Cortex of kidney (tissue), 1 donor: ENCODE measurements at places on chromosomes 5 and 9.

- DNase-seq: no peak
Observed at GRCh38 chr5:543351-543750, 19.1 kb upstream of the SLC9A3 start.

DNA sequence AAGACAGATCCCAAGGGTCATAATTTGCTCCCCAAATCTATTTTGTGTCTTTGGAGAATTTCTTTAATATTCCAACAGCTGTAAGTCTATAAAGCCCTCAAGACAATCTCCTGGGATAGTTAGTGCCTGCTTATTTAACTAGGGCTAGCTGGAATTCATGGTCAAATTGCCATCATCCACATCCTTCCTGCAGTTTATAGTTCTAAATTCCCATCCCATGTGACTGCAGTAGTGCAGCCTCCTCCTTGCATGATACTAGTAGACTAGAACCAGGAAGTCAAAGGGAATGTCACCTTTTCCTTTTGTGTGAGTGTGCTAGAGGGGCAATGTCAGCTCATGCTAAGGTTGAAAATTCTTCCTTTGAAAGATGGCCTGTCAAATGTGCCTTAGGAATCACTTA lies 214.8 kb upstream of the PIK3R1 start:
- no peak for DNase-seq

DNA sequence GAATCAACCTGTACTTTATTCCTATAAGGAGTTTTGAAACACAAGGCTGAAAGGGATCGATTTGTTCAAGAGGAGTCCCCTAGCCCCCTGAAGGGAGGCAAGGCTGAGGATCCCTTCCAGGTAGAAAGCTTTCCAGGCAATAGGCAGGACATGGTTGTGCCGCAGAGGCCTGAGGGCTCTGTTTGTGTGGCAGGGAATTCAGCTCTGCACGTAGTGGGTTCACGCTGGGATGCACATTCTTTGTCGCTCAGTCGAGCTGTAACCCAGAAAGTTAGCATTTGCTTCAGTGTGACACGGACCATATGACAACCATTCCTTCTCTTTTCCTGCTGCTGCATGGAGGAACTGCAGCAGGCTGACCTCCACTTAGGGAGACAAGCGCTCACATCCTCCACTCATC lies 65.6 kb upstream of the TRIO start:
- DNase-seq: no peak

DNA sequence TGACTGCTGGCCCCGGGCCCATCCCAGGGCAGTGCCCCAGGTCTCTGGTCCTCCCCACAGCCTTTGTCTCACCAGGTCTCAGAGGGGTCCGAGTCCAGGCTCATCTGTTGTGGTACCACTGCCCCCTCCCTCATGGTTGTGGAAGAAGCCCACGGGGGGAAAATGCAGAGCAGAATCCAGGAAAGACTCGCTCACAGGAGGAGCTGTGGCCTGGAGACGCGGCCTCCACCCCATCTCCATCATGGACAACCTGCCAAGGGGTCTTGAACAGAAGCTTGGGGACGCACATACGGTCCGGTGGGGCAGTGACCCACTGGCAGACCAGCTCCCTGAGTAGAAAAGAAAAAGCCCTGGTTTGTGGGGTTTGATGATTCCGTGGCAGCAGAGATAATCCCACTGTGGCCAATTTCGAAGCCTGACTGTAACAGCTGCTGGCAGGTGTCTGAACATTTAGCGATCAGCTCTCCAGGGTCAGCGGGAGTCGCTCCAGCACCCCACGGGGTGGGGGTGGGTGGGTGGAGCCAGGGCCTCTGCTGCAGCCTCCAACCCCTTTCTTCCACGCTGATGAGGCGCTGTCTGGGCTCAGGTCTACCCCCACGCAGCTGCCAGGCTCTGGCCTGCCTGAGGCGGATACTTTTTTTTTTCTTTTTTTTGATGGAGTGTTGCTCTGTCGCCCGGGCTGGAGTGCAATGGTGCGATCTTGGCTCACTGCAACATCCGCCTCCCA lies 1.9 kb upstream of the GRIN1 start:
- no peak for DNase-seq

DNA sequence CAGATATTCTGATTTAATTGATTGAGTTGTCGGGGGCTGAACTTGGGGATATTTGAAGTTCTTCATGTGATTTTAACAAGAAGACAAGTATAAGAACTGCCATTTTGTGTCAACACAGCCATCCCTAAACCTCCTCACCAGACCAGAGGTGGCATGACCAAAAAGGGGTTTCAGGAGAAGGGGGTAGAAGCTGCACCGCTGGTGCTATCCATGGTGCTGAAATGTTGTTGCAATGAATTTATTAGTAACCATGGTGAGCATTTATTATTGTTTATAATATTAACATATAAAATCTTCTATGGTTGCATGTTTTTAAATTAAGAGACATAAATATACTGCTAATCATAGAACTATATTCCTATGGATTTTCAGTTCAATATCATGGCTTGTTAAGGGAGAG lies 72.3 kb downstream of the GNA14 start:
- no peak for DNase-seq

GRCh38 chr5:115961381-115962238 lies 665 bp upstream of the LVRN start:
- DNase-seq: no peak

DNA sequence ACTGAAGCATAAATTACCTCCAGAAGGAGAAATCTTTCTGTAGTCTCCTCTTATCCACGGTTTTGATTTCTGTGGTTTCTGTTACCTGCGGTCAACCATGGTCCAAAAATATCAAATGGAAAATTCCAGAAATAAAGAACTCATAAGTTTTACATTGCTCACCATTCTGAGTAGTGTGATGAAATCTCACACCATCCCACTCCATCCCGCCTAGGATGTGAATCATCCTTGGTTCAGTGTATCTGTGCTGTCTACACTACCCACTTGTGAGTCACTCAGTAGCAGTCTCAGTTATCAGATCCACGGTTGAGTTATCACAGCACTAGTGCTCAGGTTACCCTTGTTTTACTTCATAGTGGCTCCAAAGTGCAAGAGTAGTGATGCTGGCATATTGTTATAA lies 371.2 kb downstream of the NFIB start:
- DNase-seq: no peak

DNA sequence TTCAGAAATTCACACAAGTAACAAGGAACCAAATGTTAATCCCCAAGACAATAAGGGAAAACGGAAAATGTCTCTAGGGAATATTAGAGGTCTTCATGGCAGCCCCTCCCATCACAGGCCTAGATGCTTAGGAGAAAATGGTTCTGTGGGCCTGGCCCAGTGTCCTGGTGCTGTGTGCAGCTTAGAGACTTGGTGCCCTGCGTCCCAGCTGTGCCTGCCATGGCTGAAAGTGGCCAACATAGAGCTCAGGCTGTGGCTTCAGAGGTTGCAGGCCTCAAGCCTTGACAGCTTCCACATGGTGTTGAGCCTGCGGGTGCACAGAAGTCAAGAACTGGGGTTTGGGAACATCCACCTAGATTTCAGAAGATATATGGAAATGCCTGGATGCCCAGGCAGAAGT lies 942.3 kb downstream of the PTPRD start:
- no peak for DNase-seq

GRCh38 chr5:149005077-149005892 lies 57.6 kb downstream of the SH3TC2 start:
- DNase-seq: no peak

DNA sequence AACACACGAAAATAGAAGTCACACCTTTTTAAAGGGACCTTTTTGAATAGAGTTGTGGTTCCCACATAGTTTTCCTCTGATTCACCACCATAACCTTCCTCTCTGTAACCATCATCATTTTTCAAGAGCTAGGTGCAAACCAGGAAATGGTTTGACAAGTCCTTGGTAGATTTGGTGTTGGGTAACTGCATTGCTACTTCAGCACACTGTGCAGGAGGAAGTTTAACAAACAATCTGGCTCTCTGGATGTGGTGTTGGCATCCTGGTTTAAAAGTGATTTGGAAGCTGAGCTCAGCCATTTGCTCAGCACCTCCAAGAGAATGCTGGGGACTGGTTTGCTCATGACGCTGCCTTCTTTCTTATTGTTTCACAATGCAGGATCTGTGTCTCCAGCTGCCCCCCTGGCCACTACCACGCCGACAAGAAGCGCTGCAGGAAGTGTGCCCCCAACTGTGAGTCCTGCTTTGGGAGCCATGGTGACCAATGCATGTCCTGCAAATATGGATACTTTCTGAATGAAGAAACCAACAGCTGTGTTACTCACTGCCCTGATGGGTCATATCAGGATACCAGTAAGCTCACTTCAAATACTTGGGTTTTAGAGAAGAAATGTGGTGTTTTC lies 213.1 kb downstream of the RFK start:
- DNase-seq: no peak

- no peak for DNase-seq
Observed at GRCh38 chr5:39631958-39632357, 207.2 kb upstream of the DAB2 start.

- DNase-seq: no peak
Observed at GRCh38 chr9:90600029-90600428, 42.6 kb downstream of the DIRAS2 start.

DNA sequence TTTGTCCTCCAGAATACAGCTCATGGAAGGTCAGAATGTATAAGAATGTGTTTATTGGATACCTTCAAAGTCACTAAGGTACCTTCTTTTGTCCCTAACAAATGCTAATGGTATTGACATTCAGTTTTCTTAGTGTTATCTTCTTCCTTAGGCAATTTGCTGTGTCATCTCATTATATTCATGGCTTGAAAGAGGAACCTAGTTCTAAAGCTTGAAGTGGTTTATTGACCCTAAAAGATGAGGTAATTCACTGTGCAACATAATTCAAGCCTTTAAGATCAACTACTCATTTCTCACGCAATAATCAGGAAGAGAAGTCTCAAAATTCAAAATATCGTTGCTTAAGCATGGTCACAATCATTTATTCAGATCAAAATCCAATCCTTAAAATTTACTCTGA lies 342.7 kb upstream of the RIOK2 start:
- no peak for DNase-seq

GRCh38 chr5:86970361-86970760 lies 297.3 kb upstream of the RASA1 start:
- DNase-seq: no peak

DNA sequence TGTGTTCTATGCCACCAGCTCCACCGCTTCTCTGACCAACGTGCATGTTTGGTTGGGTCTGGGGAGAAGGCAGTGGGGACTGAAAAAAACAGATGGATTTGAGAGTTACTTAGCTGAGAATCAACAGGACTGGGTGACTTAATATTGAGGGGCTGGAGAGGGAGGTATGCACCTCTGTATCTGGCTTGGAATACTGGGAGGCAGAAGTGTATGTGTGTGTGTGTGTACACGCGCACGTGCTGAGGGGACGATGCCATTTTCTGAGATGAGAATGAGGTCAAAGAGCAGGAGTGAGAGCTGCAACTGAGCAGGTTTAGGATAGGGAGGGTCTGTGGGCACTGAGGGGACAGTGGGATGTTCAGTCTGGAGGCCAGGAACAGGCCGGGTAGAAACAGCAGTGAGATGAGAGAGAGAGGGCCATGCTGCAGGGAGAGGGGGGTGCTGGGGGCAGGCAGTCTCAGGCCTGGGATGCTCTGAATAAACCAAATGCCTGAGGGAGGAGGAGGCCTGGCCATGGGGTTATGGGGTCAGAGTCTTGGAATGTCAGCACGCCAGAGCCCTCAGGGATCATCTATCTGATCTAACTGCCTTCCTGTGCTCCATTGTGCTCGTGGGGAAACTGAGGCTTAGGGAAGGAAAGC lies 14.0 kb downstream of the PDGFRB start:
- DNase-seq: no peak

- DNase-seq: no peak
Observed at GRCh38 chr5:167643631-167644280, 647.7 kb upstream of the WWC1 start.

GRCh38 chr9:12640016-12640587 lies 53.1 kb upstream of the TYRP1 start:
- DNase-seq: no peak

GRCh38 chr9:14361074-14361473 lies 47.1 kb upstream of the NFIB start:
- DNase-seq: no peak

DNA sequence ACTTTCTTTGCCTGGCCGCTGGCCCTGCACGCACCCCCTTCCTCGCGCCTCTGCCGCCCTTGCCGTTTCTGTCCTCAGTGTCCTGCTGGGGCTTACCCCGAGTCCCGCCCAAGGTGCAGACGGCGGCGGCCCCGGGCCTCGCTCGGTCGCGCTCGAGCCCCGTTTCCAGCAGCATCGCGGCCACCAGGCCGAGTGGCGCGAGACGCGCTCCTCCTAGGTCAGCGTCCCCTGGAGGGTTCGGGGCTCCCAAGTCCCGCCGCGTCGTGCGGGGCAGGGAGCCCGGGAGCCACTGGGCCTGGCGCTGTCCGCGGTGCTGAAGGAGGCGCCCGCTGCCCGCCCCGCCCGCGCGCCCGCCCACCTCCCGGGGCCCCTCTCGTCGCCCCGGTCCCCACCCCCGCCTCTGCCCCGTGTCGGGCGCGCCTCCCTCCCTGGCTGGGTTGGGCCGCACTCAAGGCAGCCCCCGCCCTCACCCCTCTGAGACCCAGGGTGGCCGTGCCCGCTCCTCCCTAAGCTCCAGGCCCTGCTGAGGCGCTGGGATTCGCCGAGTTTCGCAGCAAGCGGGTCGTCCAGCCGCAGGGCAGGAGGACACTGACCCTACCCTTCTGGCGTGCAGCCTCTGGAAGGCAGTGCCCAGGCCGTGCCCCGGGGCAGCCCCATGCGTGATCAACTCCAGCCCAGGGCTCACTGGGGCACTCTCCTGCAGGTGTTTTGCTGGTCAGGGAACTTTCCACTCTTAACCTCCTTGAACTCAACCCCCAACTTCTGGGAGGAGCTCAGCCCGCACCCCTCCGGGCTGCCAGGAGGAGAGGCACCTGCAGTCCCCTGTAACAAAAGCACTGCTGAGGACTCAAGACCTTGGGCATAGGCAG lies at the start of gene LHX3:
Gene LHX3 (minus strand): TSS at position 291 of the 869 bp plus-strand sequence. CDS start 116 bp downstream, at position 175.
- DNase-seq: no peak

DNA sequence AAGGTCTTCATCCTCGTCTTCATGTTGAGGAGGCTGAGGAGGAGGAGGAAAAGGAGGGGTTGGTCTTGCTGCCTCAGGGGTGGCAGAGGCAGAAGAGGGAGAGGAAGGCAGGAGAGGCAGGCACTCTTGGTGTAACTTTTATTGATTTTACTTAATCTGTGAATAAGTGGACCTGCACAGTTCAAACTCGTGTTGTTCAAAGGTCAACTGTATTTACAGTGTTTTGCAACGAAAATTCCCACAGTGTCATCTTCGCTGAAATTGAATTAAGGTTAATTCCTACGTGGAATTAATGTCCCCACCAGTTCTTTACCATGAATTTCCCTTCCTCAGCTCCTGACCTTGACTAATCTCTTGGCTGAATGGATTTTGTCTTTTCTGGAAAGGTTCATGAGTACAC lies 21.2 kb upstream of the ENHO start:
- no peak for DNase-seq
